ENCODE measurements at places on chromosomes 6 and 20. TPM values are rescaled to one million over a fixed set of nuclear protein-coding genes. Genes with fewer than 3 reads are reported as not detected.

The GNAS-AS1 gene
- polyA plus RNA-seq, result 0.89 TPM

The COL9A3 gene
- polyA plus RNA-seq, result 102 TPM

The CYP39A1 gene
- polyA plus RNA-seq, result 11.6 TPM

The LTB gene
- polyA plus RNA-seq, result 2.5 TPM

The RIPOR3 gene
- polyA plus RNA-seq, result 4.1 TPM

The CITED2 gene
- 108 TPM for polyA plus RNA-seq

The MYCT1 gene
- polyA plus RNA-seq, result 37.5 TPM

The SLC17A3 gene
- 0.42 TPM for polyA plus RNA-seq

The TTK gene
- polyA plus RNA-seq, result 43.7 TPM

The SNAP91 gene
- 0.72 TPM for polyA plus RNA-seq

The MYL9 gene
- 182 TPM for polyA plus RNA-seq

The PTK7 gene
- polyA plus RNA-seq, result 232 TPM

The NRM gene
- polyA plus RNA-seq, result 43.4 TPM

The NRSN1 gene
- 0.37 TPM for polyA plus RNA-seq

The LIN28B gene
- polyA plus RNA-seq, result 0.27 TPM

The TMEM170B gene
- polyA plus RNA-seq, result 4.1 TPM

The TFAP2A gene
- 0.23 TPM for polyA plus RNA-seq

The HCK gene
- polyA plus RNA-seq, result 5.5 TPM

The SLC35D3 gene
- polyA plus RNA-seq, result 1.9 TPM

The UST gene
- polyA plus RNA-seq, result 8.7 TPM

The CASS4 gene
- 21.2 TPM for polyA plus RNA-seq

The SYCP2L gene
- polyA plus RNA-seq, result 5.2 TPM

The KCNS1 gene
- 0.04 TPM for polyA plus RNA-seq

The TSPO2 gene
- polyA plus RNA-seq, result 0.28 TPM

The MYLK2 gene
- polyA plus RNA-seq, result 3.3 TPM

The MOXD1 gene
- polyA plus RNA-seq, result 53.6 TPM

The ARHGAP40 gene
- 0.11 TPM for polyA plus RNA-seq

The MACROD2 gene
- 8.1 TPM for polyA plus RNA-seq

The CTAGE9 gene
- polyA plus RNA-seq, result not detected

The FAM184A gene
- 74.7 TPM for polyA plus RNA-seq

The PTCRA gene
- polyA plus RNA-seq, result 0.55 TPM

The SERINC3 gene
- 66.6 TPM for polyA plus RNA-seq

The POPDC3 gene
- polyA plus RNA-seq, result 3.8 TPM
